ENCODE measurements at places on chromosomes 13 and 19. TPM values are rescaled to one million over a fixed set of nuclear protein-coding genes. Genes with fewer than 3 reads are reported as not detected.

The MAMSTR gene
- total RNA-seq, result 12.4 TPM

The NKPD1 gene
- 0.20 TPM for total RNA-seq

The GYS1 gene
- total RNA-seq, result 29.0 TPM

The PSG5 gene
- not detected for total RNA-seq

The KRTDAP gene
- total RNA-seq, result 1.6 TPM

The SWSAP1 gene
- 0.60 TPM for total RNA-seq

The APOC4 gene
- not detected for total RNA-seq

The TSKS gene
- total RNA-seq, result not detected

The ZIC5 gene
- not detected for total RNA-seq

The SPTBN4 gene
- 7.3 TPM for total RNA-seq

The MAG gene
- 90.8 TPM for total RNA-seq

The PVR gene
- 18.8 TPM for total RNA-seq

The URAD gene
- not detected for total RNA-seq

The COX7A1 gene
- total RNA-seq, result 67.0 TPM

The SPC24 gene
- not detected for total RNA-seq

GRCh38 chr19:32010071-32010470 is 335.3 kb upstream of the ZNF507 start:
- no peak for DNase-seq

DNA sequence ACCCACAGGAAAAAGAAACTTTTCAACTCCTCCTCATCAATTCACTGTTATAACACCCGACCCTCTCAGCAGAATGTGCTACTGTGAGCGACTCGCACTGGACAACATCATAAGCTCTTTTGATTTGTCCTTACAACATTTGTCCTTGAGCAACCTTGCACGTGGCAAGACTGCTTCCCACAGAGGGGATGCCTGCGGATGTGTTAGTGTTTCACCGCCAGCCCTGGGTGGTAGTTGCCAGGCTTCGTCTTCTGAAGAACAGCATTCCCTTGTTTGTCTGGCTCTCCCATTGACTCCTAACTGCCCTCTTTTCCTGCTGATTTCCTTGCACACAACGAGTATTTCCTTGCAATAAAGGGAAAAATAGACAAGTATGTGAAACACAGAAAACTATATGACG is 111.4 kb upstream of the SLC7A1 start:
- DNase-seq, result no peak

DNA sequence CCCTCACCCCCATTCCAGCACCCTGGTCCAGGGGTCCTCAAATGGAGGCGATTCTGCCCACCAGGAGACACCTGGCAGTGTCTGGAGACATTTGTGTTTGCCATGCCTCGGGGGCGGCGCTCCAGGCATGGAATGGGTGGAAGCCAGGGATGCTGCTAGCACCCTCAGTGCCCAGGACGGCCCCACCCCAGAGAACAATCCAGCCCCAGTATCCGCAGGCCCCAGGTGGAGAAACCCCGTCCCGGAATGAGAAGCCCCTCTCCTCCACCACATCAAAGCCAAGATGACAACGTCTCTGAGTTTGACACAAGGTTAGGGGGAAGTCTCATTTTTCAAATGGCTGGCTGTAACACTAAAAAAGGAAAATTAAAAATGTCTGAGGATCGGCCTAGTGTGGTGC is 68.5 kb downstream of the INSR start:
- peak; percentile 47 for DNase-seq

DNA sequence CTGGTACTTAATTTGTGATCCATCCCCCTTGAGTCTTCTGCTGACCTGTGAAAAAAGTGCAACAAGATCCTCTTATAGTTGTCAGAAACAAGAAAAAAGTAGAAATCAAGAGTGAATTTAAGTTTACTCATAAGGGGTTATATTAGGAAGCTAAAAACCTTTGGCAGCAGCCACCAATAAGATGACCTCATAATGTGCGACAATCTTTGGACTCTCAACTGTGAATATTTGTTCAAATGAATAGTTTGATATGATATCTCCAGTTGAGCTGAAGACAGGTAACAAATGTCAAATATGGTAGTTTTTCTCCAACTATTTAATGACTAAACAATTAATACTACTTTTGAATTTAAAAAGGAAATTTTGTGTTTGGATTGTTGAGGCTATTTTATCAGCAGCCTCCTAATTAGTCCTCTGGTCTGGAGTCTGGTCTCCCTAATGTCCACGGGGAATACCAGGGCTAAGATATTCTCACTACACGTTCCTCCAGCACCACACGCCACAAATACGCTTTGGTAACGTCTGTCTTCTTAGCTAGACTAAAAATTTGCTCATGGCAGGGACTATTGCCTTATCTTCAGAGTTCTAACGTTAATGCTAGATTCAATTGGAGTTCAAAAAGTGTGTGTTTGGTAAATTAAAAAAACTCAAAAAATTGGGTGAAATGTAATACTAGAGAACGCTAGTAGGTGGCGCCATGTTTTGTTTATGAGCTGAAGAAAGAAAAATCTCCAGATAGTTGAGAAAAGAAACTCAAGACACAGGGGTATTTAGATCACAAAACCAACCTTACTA is 51.0 kb upstream of the PDX1 start:
- DNase-seq, result no peak

- no peak for DNase-seq
Observed at GRCh38 chr13:37361608-37362007, 237.0 kb downstream of the POSTN start.

- DNase-seq, result no peak
Observed at GRCh38 chr19:33667881-33668280, 46.1 kb downstream of the CHST8 start.

DNA sequence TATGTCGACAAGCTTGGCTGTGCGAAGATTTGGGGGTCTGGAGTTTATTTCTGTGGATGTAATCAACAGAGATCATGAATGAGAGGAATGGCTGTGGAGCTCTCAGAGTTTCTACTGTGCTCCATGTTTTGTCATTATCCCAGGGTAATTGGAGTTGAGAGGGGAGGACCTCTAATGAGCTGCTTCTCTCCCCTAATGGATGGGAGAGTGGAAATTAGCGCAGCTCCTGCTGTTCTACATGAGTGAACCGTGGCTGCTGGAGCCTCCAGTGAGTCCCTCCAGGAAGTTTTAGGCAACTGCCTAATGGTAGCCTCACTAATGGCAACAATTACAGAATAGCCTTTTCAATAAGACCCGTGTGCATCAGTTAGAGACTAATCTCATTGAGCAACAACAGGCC is 31.3 kb upstream of the FGF9 start:
- DNase-seq, result no peak

GRCh38 chr13:85512421-85512820 is 286.8 kb downstream of the SLITRK6 start:
- DNase-seq, result no peak

- no peak for DNase-seq
Observed at GRCh38 chr13:113506025-113506685, 15.6 kb upstream of the DCUN1D2 start.

DNA sequence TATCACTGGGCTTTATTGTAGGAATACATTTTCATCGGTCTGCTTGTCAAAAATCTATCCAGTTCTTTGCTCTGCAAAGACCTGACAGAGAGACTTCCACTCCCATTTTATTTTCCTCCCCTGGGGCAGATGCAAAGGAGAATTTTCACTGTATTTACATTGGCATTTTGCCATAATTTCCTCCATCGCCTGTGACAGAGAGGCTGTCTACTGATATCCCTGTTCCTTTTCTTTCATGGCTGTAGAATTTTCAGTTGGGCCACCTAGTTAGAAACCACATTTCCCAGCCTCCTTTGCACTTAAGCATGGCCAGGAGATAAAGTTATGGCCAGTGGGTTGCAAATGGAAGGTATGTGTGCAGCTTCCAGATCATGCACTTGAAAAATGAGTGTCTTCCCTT is 89.3 kb downstream of the NUFIP1 start:
- no peak for DNase-seq

DNA sequence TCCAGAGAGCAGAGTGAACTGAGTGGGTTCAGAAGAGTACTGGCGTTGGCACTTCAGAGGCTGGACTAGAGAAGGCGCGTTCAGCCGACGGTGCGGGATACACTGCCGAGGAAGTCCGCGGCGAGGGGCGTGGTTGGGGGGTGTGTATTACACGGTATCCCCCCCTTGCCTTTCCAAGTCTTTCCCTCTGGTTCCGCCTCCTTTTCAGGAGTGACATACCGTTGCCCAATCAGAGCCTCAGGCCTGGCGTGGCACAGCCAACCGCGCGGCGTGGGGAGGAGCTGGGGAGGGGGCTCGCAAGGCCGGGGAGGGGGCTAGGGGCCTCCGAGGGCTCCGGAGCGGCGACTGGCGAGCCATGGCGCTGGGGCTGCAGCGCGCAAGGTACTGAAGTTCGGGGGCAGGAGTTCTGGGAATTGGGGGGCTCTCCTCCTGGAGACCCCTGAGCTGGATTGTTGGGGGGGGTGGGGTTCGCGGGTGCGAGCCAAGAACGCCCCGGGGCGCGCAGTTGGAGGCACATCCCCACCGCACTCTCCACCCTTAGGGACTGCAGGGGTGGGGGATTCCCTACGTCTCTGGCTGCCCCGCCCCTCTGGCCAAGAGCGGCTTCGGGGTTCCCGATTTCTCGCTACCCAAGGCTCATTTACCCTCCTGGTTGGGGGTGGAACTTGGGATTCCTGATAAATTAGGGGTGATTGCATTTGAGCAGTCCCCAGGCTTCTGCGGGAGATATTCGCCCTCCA is at the start of gene HIF3A:
Gene HIF3A, plus strand, starts transcription at position 321 of the 740 bp plus-strand sequence. Its CDS starts 35 bp downstream, at position 356.
- DNase-seq, result peak; percentile 89

DNA sequence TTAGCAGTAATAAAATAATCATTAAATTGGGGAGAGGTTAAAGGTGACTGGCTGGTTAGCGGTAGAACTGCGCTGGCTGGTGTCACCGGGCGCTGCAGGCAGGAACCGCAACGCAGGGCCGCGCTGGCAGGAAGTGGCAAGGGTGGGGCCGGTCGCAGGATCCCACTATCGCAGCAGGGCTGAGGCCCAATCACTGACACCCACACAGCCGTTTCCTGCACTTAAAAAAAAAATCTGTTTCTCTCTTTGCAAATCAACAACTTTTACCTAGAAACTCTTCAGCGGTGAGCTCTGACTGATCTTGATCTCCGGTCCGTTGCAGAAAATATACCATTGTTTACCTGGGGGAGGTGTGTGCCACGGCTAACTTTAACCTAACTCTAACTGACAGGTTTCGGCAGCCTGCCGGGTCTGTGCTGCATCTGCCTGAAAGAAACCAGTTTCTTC is 46.9 kb downstream of the KLF2 start:
- DNase-seq, result no peak

GRCh38 chr19:5818594-5818993 is 13.7 kb downstream of the NRTN start:
- no peak for DNase-seq

DNA sequence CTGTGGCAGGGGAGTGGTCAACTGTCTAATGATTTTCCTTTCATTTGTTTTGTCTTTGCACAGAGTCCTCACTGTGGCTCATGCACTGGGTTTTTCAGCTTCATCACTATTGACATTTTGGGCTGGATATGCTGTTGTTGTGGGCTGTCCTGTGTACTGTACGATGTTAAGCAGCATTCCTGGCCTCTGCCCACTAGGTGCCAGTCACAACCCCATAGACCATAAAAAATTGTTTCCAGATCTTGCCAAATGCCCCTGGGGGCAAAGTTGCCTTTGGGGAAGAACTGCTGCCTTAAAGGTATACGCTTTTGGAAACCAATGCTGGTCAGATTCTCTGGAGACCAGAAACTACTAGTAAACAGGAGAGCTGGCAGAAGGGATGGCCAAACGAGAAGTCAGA is 310.4 kb downstream of the SPRY2 start:
- DNase-seq, result no peak

- DNase-seq, result peak; percentile 56
Observed at GRCh38 chr19:2048104-2048958, 2.7 kb downstream of the MKNK2 start.

GRCh38 chr19:57708641-57709361 is at the start of gene ZNF154:
Gene ZNF154 (minus strand): TSS chr19:57709204. CDS start chr19:57708971, 233 bp downstream.
- DNase-seq, result peak; percentile 18

Data from ovary (tissue), 10 donors.